ENCODE measurements at places on chromosomes 12 and 14. TPM values are rescaled to one million over a fixed set of nuclear protein-coding genes. Genes with fewer than 3 reads are reported as not detected.

- DNase-seq: no peak
Observed at GRCh38 chr12:105352052-105352451, 21.6 kb downstream of the C12orf75 start.

DNA sequence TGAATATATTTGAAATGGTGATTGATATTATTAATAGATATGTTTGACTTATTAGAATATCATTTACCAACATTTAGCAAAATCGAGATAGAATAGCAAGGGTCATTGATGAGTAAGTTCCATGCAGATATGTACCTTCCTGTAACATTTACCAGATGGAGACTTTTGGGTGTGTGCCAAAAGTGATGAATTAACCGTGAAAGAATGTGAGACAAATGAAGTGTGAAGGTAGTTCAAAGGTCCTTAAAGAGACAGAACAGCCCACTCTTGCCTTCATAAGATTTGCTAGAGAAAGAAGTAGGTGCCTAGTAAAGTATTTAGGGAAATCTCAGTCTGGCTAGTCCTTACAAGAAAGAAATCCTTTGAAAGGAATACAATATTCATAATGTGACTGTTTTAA is 45.5 kb downstream of the FGD4 start:
- DNase-seq: peak; percentile 94

GRCh38 chr14:100830681-100831080 is 4.8 kb downstream of the MEG3 start:
- DNase-seq: no peak

DNA sequence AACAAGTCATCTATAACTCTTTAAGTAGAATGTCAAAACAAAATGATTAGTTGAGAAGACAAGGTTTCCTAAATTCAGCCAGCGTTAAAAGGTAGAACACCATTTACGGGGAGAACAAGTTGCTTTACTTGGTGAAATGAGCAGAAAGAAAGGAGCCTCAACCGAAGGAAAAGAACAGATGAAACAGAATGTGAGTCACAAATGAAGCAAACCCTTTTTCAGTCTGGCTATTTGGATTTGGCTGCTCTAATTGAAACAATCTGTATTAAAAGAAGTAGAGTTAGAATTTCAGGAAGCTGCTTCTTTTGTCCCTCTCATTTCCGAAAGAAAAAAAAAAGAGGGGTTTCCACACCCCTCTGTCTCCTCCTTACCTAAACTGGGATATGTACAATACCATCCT is 34.6 kb downstream of the CEP128 start:
- no peak for DNase-seq

DNA sequence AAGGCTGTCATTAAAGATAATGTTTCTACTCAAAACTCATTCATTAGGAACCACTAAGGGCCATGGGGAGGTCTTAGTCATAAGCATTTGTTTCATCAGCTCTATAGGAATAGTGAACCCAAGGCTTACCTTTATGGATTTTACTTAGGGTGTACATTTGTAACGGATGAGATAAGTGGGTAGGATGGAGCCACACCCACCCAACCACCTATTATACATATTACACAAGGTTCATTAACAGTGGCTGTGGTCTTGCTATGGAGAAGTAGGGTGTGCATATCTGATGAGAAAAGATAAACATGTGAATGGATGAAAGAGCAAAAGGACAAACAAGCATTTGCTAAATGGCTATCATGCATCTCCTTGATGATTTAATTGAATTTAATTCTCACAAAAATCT is 39.6 kb upstream of the ITPR2 start:
- DNase-seq: no peak

DNA sequence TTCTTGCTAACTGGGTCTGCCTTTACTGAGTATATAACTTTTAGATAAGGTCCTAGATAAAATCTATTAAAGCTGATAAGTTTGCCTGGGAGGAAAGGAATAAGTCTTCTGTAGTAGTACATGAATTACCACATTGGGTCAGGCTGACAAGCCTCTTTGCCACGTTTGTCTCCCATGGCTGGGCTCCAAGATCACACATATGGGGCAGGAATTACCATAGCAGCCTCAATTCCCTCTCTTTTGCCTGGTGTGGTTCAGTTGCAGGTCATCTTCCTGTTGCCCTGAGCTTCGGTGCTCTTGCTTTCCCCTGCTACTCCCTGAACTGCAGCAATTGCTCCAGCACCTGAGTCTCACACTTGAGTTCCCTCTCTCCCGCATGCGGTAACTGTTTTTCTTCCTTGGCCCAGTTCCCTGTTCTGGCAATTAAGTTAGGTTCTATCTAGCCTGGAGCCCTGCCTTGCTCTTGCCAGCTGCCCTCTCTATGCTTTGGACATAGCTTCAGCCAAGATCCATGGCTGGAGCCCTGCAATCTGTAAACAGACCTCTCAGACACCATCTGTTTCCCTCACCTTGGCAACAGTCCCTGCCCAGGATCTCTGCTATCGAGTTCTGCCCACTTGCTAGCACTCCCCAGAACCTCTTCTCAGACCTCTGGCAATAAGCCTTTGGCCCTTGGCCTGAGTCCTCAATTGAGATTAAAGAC is 5.8 kb upstream of the GLT8D2 start:
- DNase-seq: no peak

GRCh38 chr12:121325922-121326396 is 26.3 kb downstream of the ANAPC5 start:
- DNase-seq: no peak

- no peak for DNase-seq
Observed at GRCh38 chr12:80617733-80618132, 89.7 kb upstream of the MYF6 start.

DNA sequence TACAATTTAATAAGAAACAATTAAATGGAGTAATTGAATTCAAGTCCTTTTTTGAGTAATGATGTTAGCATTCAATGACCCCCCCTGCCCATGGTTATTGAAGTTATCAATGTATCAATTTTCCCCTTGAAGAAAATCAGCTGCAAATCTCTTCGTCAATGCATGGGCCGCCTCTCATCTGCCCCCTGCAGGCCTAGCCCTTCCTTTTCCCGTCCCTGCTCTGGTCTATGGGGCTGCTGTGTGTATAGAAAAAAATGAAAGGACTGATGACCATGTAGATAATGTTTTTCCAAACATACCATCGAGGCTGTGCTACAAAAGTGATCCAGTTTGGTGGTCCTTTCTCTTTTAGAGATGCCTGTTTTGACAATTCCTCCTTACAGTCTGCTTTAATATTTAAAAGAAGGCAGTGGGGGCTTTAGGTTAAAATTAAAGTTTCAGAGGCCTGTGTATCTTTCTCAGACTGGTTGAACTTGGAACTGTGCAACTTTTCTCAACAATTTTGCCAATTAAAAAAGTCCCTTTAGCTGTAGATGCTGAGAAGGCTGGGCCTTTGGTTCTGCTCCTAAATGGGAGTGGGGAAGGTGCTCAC is 98.4 kb downstream of the APAF1 start:
- DNase-seq: no peak

DNA sequence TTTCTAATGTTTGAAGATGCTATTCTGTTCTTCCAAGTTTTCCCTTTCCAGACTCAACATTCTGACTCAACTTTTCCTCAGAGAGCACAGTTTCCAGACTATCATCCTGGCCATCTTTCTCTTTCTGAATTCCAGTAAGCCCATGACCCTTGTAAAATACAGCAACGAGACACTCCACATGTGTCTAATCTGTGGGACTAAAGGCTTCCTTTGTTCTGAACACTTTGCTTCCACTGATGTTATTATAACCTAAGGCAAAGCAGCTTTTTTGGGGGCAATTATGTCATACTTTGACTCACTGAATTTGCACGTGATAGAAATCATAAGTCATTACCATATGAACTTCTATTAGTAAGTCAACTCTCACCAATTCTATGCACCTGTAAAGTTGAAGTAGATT is 6.3 kb upstream of the ART4 start:
- DNase-seq: no peak

- no peak for DNase-seq
Observed at GRCh38 chr12:13576935-13577500, 380.5 kb downstream of the EMP1 start.

DNA sequence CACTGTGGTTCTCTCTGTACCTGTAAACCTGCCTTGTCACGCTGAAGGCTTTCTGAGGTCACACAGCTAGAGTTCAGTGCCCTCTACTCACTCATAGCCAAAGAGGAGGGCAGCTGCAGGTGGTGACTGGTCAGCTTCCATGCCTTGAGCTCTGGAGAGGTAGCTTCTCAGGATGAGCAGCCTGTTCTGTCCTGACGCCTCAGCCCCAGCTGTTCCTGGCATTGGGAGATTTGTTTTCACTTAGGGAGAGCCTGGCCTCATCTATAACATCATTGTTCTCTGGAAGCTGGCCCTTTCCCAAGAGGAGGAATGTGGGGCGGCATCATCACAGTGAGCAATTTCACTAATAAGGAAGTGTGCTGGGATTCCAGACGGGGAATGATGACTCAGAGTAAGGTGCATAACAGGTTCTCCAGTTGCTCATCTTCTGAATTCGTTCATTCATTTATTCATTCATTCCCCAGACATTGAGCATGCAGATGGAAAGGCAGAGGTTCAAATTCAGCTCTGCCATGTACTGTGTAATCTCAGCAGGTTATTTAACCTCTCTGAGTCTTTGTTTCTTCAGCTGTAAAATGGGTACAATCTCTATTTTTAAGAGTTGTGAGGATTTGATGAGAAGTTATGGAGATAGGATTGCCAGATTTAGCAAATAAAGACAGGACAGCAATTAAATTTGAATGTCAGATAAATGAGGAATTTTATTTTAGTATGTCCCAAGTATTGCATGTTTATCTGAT is 255.8 kb upstream of the CRY1 start:
- peak; percentile 97 for DNase-seq

- DNase-seq: no peak
Observed at GRCh38 chr12:109170324-109170723, 53.9 kb downstream of the ACACB start.

DNA sequence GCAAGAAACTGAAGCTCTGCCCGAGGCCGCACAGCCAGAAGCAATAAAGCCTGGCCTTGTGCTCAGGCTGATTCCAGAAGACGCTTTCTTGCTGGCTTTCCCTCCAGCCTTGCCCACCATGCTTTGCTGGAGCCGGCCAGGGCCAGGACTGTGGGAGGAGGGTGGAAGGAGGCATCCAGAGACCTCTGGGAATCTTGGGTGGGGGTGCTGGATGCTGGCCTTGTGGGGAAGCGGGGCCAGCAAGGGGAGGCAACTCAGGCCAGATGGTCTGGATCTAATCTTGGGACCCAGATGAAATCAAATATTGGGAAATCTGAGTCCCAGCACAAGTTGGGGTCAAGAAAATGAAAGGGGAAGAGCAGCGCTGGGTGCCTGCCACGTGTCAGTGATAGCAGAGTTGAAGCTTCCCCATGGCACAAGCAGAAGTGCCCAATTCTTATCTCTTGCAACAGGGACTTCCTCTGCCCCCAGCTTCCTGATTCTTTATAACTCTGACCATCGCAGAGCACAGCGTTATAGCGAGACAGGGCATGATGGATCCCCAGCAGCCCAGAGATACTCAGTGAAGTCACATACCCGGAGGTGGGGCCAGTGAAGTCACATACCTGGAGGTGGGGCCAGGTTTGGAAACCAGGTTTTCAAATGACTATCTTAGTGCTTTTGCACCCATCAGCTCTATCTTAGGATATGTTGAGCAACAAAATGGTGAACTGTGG is 6.4 kb upstream of the RABGGTA start:
- no peak for DNase-seq

- DNase-seq: no peak
Observed at GRCh38 chr14:105075379-105076295, 10.4 kb upstream of the GPR132 start.

GRCh38 chr14:53231171-53231570 is 78.0 kb upstream of the DDHD1 start:
- DNase-seq: no peak

GRCh38 chr14:74261288-74261687 is 22.0 kb downstream of the VSX2 start:
- DNase-seq: no peak

GRCh38 chr12:62774794-62775193 is 160.2 kb downstream of the PPM1H start:
- no peak for DNase-seq

- DNase-seq: peak; percentile 69
Observed at GRCh38 chr12:107393043-107393717, 292.4 kb upstream of the PWP1 start.

DNA sequence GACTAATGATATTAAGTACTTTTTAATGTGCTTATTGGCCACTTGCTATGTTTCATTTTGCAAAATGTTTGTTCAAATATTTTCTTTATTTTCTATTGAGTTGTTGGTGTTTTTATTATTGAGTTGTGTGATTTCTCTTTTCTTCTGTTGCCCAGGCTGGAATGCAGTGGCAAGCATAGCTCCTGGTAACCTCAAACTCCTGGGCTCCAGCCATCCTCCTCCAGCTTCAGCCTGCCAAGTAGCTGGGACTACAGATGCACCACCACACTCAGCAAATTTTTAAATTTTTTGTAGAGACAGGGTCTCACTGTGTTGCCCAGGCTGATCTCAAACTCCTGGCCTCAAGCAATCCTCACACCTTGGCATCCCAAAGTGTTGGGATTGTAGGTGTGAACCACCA is 199.2 kb downstream of the NOVA1 start:
- DNase-seq: no peak

- no peak for DNase-seq
Observed at GRCh38 chr12:93896427-93896826, 219.3 kb downstream of the CRADD start.

- DNase-seq: no peak
Observed at GRCh38 chr12:53677800-53678148, 1.9 kb upstream of the ATP5MC2 start.

Gene TMEM117
- total RNA-seq: 6.9 TPM

Gene PPFIA2
- total RNA-seq: not detected

Gene ZNF839
- total RNA-seq: 10.2 TPM

Gene FAM181A
- not detected for total RNA-seq

Gene FERMT2
- 17.1 TPM for total RNA-seq

Gene BHLHE41
- total RNA-seq: 0.14 TPM

Gene FAR2
- 12.9 TPM for total RNA-seq

Gene RTL1
- total RNA-seq: not detected

Gene PLBD1
- 2.0 TPM for total RNA-seq

Gene OTX2
- not detected for total RNA-seq

Gene SLC38A4
- total RNA-seq: 0.49 TPM

Gene POU6F1
- 1.1 TPM for total RNA-seq

Gene HNF1A
- not detected for total RNA-seq

Gene KLRD1
- total RNA-seq: not detected

Gene CEBPE
- not detected for total RNA-seq

Gene SOAT2
- not detected for total RNA-seq

Gene HOXC9
- total RNA-seq: 4.3 TPM

Gene MIP
- total RNA-seq: not detected

Gene PRKCH
- total RNA-seq: 15.2 TPM

Gene C12orf50
- not detected for total RNA-seq

Data from foreskin keratinocyte (primary cell).